ENCODE measurements at places on chromosomes 2 and 18. TPM values are rescaled to one million over a fixed set of nuclear protein-coding genes. Genes with fewer than 3 reads are reported as not detected.

TEKT4 gene
- total RNA-seq: not detected

TEX44 gene
- not detected for total RNA-seq

RAB6C gene
- total RNA-seq: not detected

DUSP19 gene
- total RNA-seq: 0.24 TPM

ZAP70 gene
- not detected for total RNA-seq

FER1L5 gene
- under 0.01 TPM for total RNA-seq

DNAJC5G gene
- not detected for total RNA-seq

RAPGEF4 gene
- total RNA-seq: 1.4 TPM

ANO7 gene
- total RNA-seq: not detected

REG3G gene
- not detected for total RNA-seq

MZT2A gene
- total RNA-seq: 259 TPM
